AG04450 (cell line): ENCODE measurements at places on chromosomes 12 and 14. TPM values are rescaled to one million over a fixed set of nuclear protein-coding genes. Genes with fewer than 3 reads are reported as not detected.
A peak's percentile ranks its signal among the peaks of the same experiment; 100 is the strongest.

- no peak for DNase-seq
Observed at GRCh38 chr12:116332705-116333380, 55.4 kb upstream of the MED13L start.

DNA sequence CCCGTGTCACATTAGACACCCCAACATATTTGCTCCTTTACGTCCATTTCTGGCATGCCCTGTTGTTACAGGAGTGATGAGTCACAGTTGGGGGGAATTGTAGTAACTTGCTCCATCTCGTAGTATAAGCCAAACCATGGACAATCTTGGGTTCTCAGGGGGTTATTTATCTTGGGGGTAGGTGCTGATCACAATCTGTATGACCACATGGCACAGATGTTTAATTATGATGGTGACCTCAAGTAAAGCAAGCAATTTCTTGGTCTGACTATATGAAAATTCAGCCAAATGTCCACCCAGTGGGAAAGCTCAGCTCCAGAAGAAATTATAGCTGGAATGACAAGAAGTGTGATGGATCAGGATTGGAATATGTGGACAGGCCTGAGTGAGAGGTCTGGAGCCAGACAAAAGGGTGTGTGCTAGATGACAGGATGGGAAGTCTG, 32.1 kb upstream of the STON2 start:
- no peak for DNase-seq

DNA sequence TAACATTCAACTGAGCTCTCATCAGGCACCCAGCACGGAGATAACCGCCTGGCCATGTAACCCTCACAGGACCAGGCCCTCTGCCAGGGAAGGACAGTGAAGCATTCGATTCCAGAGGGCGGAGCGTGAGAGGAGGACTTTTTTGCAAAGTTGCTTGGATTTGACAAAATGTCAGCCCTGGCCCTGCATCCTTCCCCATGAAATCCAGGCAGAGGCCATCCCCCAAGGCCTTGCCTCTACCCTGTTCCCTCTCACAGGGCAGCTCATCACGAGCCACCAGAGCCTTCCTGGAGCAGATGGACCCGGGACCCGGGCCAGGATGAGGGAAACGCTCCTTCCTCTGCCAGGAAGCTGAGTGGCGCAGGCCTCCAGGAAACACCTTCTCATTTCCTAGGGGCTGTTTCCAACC, 17.0 kb downstream of the CAMKK2 start:
- no peak for DNase-seq

GRCh38 chr14:35159742-35160409, 37.5 kb downstream of the PRORP start:
- DNase-seq: peak; percentile 69

Gene GPR65
- polyA plus RNA-seq: 0.04 TPM in 2 replicates

Gene OR11H12
- not detected in 2 replicates for polyA plus RNA-seq

Gene SLC35E3
- 7.7 and 9.2 TPM in 2 replicates for polyA plus RNA-seq

Gene LDHB
- 894 and 1,189 TPM in 2 replicates for polyA plus RNA-seq

Gene OLR1
- 13.0 and 15.3 TPM in 2 replicates for polyA plus RNA-seq

Gene MYF6
- not detected in 2 replicates for polyA plus RNA-seq

Gene NKX2-1
- not detected in 2 replicates for polyA plus RNA-seq

Gene DHRS4
- polyA plus RNA-seq: 23.0 and 24.6 TPM in 2 replicates

Gene CCDC184
- 0.24 and 0.32 TPM in 2 replicates for polyA plus RNA-seq

Gene RIPK3
- polyA plus RNA-seq: 0.09 TPM in 1 of 2 replicates, not detected in the other
